ENCODE measurements at places on chromosomes 6 and 20. TPM values are rescaled to one million over a fixed set of nuclear protein-coding genes. Genes with fewer than 3 reads are reported as not detected.

DNA sequence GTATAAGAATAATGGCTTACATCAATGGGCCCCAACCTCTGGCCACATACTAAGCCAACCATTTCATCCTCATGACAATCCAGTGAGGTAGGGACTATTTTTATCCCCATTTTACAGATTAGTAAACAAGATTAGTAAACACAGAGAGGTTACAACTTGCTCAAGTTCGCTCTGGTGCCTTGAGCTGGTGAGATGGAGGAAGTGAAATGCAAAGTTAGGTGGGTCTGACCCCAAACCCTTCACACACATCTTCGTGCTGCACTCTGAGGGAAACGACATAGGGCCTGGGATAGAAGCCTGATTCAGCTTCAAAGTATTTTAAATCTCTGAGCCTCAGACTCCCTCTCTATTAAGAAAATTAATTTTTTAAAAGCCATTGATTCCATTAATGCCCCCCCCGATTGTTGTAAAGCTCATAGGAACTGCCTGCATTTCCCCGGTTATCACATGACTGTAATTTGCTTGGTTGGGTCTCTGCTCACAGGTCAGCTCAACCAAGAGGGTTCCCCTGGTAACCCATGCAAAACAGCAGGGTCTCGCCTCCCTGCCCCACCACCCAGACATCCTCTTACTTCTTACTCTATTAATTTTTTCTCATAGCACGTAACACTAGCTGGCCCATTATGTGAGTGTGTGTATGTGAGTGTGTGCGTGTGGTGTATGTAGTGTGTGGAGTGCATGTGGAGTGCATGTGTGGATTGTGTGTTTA is 221.2 kb downstream of the MAFB start:
- H3K27me3 ChIP-seq: peaks cover 20% of the 10 kb centered on the region
- no peaks in the 10 kb centered on the region for H3K36me3 ChIP-seq
- no peak for DNase-seq
- no peaks in the 10 kb centered on the region for H3K4me1 ChIP-seq
- H3K27ac ChIP-seq: no peak overlapping the region

DNA sequence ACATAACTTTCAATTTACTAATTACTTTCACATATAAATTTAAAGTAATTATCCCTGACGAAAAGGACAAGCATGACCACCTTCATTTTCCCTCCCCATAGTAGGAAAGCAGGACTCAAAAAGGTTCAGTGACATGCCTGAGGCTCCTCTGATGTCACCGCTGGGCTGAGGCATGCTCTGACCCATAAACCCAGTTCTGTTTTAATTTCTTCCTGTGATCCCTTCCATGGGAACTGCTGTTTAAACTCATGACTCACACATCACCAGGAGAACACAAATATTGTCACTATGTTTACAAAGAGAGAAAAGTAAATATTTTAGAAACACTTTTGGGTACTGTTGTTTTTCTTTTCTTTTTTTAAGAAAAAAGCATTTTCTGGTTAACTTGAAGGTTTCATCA is 38.0 kb upstream of the NR2E1 start:
- peaks cover 92% of the 10 kb centered on the region for H3K27me3 ChIP-seq
- no peaks in the 10 kb centered on the region for H3K36me3 ChIP-seq
- H3K4me1 ChIP-seq: peaks cover 3% of the 10 kb centered on the region
- H3K4me3 ChIP-seq: no peak overlapping the region
- H3K27ac ChIP-seq: no peak overlapping the region

- DNase-seq: no peak
- H3K4me3 ChIP-seq: no peak overlapping the region
- no peak overlapping the region for H3K27ac ChIP-seq
- H3K4me1 ChIP-seq: no peaks in the 10 kb centered on the region
- H3K36me3 ChIP-seq: no peaks in the 10 kb centered on the region
These were observed 59.6 kb upstream of the SDHAF4 start for GRCh38 chr6:70507161-70507560.

GRCh38 chr20:53495398-53496092 is 98.1 kb downstream of the ZNF217 start:
- no peaks in the 10 kb centered on the region for H3K4me1 ChIP-seq
- H3K36me3 ChIP-seq: no peaks in the 10 kb centered on the region
- no peak overlapping the region for H3K27ac ChIP-seq
- H3K4me3 ChIP-seq: no peak overlapping the region
- no peaks in the 10 kb centered on the region for H3K27me3 ChIP-seq

DNA sequence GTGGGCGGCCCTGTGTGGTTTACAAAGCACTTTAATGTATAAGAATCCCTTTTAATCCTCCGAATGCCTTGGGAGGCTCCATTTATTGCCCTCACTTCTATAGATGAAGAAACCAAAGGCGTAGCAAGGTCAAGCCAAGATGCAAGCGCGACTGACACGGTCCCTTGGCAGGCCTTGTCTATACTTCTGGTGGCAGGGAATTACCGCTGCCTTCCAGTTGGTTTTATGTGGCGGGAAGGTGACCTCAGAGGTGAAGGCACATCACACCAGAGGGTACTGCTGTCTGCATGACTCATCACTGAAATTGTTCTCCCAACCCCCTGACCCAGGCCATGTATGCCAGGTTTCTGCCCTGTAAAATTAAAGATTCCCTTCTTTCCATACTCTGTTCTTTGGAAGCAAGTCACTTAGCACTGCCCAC is 36.1 kb upstream of the NAA20 start:
- H3K27ac ChIP-seq: no peak overlapping the region
- H3K36me3 ChIP-seq: no peaks in the 10 kb centered on the region
- H3K4me3 ChIP-seq: no peak overlapping the region
- no peak for DNase-seq

The BANF2 gene
- total RNA-seq: not detected

DNA sequence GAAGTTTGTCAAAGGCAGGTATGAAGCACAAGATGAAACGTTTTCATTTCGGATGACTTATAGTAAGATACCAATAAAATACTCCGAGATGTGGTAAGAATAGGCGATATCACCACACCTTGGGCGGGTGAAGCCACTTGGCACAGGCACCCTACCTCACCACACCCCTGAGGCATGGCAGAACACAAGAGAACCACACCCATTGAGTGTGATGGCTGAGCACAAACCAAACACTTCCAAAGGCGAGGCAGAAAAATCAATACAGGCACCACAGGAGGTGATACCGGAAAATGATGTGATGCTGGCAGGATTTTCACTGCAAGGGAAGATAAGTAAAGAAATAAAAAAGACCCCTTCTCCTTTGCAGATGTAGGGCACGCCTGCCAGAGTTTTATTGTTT is 332.9 kb upstream of the PRDM1 start:
- DNase-seq: no peak
- peaks cover 2% of the 10 kb centered on the region for H3K4me1 ChIP-seq
- H3K27ac ChIP-seq: no peak overlapping the region
- no peaks in the 10 kb centered on the region for H3K27me3 ChIP-seq

DNA sequence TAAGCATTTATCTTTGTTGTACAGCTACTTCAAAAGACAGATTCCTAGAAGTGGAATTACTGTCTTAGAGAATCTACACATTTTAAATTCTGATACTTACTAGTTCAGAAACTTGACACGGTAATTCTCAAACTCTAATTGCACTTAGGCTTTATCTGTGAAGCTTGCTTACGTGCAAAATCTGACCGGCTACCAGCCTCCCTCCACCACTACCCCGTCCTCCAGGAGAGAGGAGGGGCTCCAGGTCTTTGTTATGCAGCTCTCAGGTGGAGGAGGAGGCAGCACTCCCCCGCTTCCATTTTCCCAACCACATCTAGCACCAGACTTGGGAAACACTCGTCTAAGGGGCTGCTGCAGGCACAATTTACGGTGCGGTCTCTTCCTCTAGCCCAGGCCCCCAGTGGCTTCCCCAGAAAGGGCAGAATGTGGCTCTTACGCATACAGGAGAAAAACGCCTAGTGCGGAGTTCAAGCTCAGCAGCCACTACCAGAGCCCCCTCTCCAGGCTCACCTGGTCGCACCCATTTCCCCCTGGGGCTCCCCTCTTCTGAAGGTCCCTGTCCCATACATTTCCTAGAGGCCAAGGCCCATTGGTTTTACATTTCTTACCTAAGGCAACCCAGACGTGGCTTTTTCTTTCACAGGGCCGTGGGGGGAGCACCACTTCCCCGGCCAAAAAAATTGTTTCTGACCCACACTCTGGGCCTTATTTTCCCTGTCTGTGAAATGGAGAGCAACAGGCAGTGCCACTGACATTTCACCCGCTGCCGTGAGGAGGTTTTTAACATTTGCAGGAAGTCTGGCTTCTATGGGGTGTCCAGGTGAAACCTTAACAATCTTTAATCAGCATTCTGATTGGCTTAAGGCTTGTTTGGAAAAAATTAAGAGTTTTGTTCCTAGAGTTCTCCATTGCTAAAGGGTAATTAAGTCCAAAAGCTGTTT is 1.6 kb upstream of the TGIF2 start:
- DNase-seq: no peak
- peak overlapping the region; percentile 96 for H3K27ac ChIP-seq
- H3K4me3 ChIP-seq: peak overlapping the region; percentile 90
- H3K4me1 ChIP-seq: peaks cover 28% of the 10 kb centered on the region

DNA sequence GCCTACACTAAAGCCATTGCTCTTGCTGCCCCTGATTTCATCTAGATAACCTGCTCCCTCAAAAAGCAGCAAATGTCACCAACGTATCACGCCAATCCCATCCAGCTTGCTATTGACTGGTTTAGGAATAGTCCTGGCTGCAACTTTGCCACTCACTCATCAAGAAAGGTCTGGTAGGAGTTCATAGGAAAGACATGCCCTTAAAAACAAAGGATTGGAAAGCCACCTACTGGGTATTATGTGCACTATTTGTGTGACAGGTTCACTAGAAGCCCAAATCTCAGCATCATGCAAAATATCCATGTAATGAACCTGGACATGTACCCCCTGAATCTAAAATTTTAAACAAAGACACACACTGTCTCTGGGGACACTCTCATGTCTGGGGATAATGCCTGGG is 170.4 kb upstream of the COL21A1 start:
- H3K27me3 ChIP-seq: peaks cover 18% of the 10 kb centered on the region
- H3K4me1 ChIP-seq: no peaks in the 10 kb centered on the region
- DNase-seq: no peak
- H3K4me3 ChIP-seq: no peak overlapping the region
- no peak overlapping the region for H3K27ac ChIP-seq
- no peaks in the 10 kb centered on the region for H3K36me3 ChIP-seq

- H3K4me1 ChIP-seq: peaks cover 10% of the 10 kb centered on the region
- no peak overlapping the region for H3K27ac ChIP-seq
- H3K27me3 ChIP-seq: no peaks in the 10 kb centered on the region
- no peak overlapping the region for H3K4me3 ChIP-seq
- DNase-seq: no peak
These were observed 79.7 kb downstream of the FGD2 start for GRCh38 chr6:37085198-37085597.

- DNase-seq: no peak
- no peak overlapping the region for H3K27ac ChIP-seq
- H3K27me3 ChIP-seq: peaks cover 10% of the 10 kb centered on the region
- H3K4me1 ChIP-seq: no peaks in the 10 kb centered on the region
- H3K4me3 ChIP-seq: no peak overlapping the region
These were observed 37.9 kb upstream of the MAS1 start for GRCh38 chr6:159852877-159853276.

GRCh38 chr6:38833320-38833719 is 118.2 kb downstream of the DNAH8 start:
- H3K4me3 ChIP-seq: no peak overlapping the region
- H3K27ac ChIP-seq: no peak overlapping the region
- H3K4me1 ChIP-seq: no peaks in the 10 kb centered on the region
- H3K36me3 ChIP-seq: peaks cover 2% of the 10 kb centered on the region
- no peak for DNase-seq
- H3K27me3 ChIP-seq: peaks cover 25% of the 10 kb centered on the region

Measured in T-helper 17 cell (primary cell).